Cardiac ventricle fibroblast (primary cell): ENCODE measurements at places on chromosomes 1 and 21. TPM values are rescaled to one million over a fixed set of nuclear protein-coding genes. Genes with fewer than 3 reads are reported as not detected.

The SHISAL2A gene
- total RNA-seq: not detected in 2 replicates

The TMIGD3 gene
- not detected in 2 replicates for total RNA-seq

The C1orf74 gene
- total RNA-seq: 0.93 and 1.1 TPM in 2 replicates

The PDC gene
- total RNA-seq: 0.31 TPM in 1 of 2 replicates, not detected in the other

The BGLAP gene
- 0.59 TPM in 1 of 2 replicates, not detected in the other for total RNA-seq

The RAB42 gene
- total RNA-seq: 3.2 and 6.8 TPM in 2 replicates

The ABCG1 gene
- 0.29 and 1.00 TPM in 2 replicates for total RNA-seq

The KIF2C gene
- 2.1 and 2.3 TPM in 2 replicates for total RNA-seq

The MEGF6 gene
- total RNA-seq: 1.2 and 2.4 TPM in 2 replicates

The GPR25 gene
- total RNA-seq: not detected in 2 replicates
